ENCODE measurements at places on chromosomes 6 and 20. TPM values are rescaled to one million over a fixed set of nuclear protein-coding genes. Genes with fewer than 3 reads are reported as not detected.
A peak's percentile ranks its signal among the peaks of the same experiment; 100 is the strongest.

Gene SNX3
- total RNA-seq = 172 TPM

Gene BANF2
- total RNA-seq = not detected

Gene TNNC2
- total RNA-seq = 6.5 TPM

Gene CCM2L
- total RNA-seq = 13.8 TPM

Gene RAD21L1
- total RNA-seq = not detected

Gene UBD
- total RNA-seq = not detected

Gene SLC17A3
- total RNA-seq = not detected

Gene PMEPA1
- 21.0 TPM for total RNA-seq

DNA sequence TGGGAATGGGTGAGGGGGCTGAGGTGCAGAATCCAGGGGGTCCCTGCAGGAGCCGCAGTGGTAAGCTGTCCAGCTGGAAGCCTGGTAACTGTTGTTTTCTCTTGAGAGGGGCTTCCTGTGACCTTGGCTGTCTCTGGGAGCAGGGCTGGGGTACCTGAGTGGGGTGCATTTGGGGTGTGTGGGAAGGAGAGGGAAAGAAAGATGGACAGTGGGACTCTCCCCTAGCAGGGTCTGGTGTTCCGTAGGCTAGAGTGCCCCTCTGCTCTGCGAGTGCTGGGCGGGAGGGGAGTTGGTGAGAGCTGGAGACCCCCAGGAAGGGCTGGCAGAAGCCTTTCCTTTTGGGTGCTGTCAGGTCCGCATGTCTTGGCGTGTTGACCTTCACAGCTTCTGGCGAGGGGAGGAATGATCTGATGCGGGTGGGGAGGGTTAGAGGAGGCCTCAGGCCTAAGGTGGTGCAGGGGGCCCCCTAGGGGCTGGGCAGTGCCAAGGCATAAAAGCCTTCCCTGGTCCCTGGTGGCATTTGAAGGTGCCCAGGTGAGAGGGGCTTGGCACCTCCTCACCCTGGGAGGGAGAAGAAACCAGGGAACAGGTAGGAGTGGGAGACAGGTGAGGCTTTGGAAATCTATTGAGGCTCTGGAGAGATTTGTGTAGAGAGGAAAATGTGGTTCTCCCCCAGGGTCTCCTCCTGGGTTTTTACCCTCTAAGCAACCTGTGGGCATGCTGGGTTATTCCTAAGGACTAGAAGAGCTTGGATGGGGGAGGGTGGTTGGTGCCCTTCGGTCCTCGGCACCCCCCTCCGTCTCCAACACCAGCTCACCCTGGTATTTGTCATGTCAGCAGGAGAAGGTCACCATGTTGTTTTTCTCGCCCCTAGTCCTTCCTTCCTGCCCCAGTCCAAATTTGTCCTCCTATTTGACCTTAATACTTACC lies 3.3 kb downstream of the VEGFA start:
- H3K4me3 ChIP-seq = peak overlapping the region; percentile 86
- no peaks in the 10 kb centered on the region for H3K36me3 ChIP-seq
- no peak for DNase-seq
- no peaks in the 10 kb centered on the region for H3K4me1 ChIP-seq

- DNase-seq = no peak
- no peaks in the 10 kb centered on the region for H3K4me1 ChIP-seq
- H3K4me3 ChIP-seq = no peak overlapping the region
- H3K27me3 ChIP-seq = no peaks in the 10 kb centered on the region
- no peaks in the 10 kb centered on the region for H3K36me3 ChIP-seq
Observed at GRCh38 chr6:82720992-82721391, 344.6 kb downstream of the UBE3D start.

GRCh38 chr6:39296745-39297640 lies 17.2 kb downstream of the KCNK17 start:
- H3K4me3 ChIP-seq = no peak overlapping the region
- peaks cover 25% of the 10 kb centered on the region for H3K4me1 ChIP-seq
- no peaks in the 10 kb centered on the region for H3K36me3 ChIP-seq
- DNase-seq = peak; percentile 51
- peak overlapping the region; percentile 34 for H3K27ac ChIP-seq

DNA sequence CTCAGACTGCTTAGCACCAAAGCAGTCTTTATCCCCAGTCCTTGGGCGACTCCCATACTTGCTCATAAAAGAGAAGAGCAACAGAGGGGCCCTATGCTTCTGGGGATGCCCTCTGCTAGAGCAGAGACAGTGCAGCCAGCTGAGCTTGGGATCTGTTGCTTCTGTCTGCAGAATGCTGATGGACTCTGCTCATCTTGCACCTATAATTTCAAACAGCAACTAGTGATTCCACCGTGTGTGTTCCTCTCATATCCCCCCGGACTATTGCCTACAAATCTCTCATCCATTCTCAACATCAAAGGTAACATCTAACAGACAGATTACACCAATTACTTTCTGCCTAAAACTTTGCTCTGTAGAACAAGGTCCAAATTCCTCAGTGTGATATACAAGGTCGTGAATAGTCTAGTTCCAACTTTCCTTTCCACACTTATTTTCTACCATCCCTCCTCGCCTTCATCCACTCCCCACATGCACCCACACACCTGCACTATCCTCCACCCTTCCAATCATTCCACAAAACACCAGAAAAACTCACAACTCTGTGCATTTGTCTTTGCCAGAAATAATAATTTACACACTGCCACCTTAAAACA lies 62.6 kb downstream of the FRK start:
- H3K27me3 ChIP-seq = no peaks in the 10 kb centered on the region
- no peaks in the 10 kb centered on the region for H3K4me1 ChIP-seq
- DNase-seq = no peak
- no peaks in the 10 kb centered on the region for H3K36me3 ChIP-seq

GRCh38 chr6:117512987-117513573 lies 30.6 kb downstream of the DCBLD1 start:
- H3K27me3 ChIP-seq = no peaks in the 10 kb centered on the region
- DNase-seq = no peak
- no peaks in the 10 kb centered on the region for H3K4me1 ChIP-seq
- H3K4me3 ChIP-seq = no peak overlapping the region
- H3K36me3 ChIP-seq = peaks cover 12% of the 10 kb centered on the region

DNA sequence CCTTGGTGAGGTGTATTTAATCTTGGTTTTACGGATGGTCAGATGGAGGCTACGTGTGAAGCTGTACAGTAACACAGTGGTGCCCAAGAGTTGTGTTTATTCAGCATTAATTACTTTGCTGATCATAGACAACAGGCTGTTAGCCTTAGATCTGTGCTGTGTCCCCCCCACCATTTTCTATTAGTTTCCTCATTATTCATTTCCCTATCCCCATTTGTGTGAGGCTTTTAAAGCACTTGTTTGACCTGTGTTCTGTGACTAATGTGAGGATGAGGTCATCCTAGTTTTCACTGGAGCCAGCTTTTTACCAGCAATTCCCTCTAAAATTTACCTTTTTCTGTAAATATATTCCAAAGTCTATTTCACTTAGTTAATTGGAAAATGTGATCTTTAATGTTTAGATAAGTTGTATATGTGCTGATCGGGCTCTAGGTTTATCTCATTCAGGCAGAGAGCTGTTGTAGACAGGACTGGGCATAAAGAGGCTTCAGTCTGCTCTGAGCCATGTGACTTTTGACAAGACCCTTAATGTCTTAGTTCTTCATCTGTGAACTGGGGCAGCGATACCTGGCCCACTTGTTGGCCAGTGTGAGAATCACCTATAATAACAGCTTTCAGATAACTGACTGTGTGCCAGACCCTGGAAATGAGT lies 8.4 kb downstream of the MAPRE1 start:
- H3K27me3 ChIP-seq = no peaks in the 10 kb centered on the region
- no peak overlapping the region for H3K4me3 ChIP-seq
- no peak overlapping the region for H3K27ac ChIP-seq
- peaks cover 5% of the 10 kb centered on the region for H3K36me3 ChIP-seq

- no peaks in the 10 kb centered on the region for H3K27me3 ChIP-seq
- no peak for DNase-seq
- H3K36me3 ChIP-seq = no peaks in the 10 kb centered on the region
- H3K27ac ChIP-seq = no peak overlapping the region
- no peak overlapping the region for H3K4me3 ChIP-seq
- H3K4me1 ChIP-seq = peaks cover 4% of the 10 kb centered on the region
Observed at GRCh38 chr6:108684771-108685329, 124.1 kb downstream of the FOXO3 start.

GRCh38 chr6:67458265-67458664 lies 1176.8 kb upstream of the ADGRB3 start:
- DNase-seq = no peak
- no peaks in the 10 kb centered on the region for H3K27me3 ChIP-seq
- H3K27ac ChIP-seq = no peak overlapping the region
- no peak overlapping the region for H3K4me3 ChIP-seq
- no peaks in the 10 kb centered on the region for H3K36me3 ChIP-seq

DNA sequence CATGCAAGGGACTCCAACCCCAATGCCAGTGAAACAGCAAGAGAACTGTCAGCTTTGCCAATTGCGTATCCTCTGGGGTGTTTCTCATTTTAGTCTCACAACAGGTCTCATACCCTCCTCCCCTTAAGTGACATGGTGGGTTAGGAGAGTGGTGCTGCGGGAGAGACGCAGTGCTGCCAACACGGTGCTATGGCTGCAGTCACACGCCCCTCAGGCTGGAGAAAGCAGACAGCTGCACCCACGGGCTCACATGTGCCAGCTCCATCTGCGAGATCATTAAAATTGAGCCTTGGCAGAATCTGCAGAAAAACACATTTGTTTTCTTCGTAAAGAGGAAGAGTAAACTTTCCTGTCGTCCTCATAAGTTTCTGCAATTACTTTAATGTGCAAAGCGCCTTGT lies 114.7 kb downstream of the ANKRD60 start:
- H3K27me3 ChIP-seq = no peaks in the 10 kb centered on the region
- no peak for DNase-seq
- no peak overlapping the region for H3K27ac ChIP-seq
- H3K4me3 ChIP-seq = no peak overlapping the region
- no peaks in the 10 kb centered on the region for H3K4me1 ChIP-seq
- H3K36me3 ChIP-seq = no peaks in the 10 kb centered on the region

DNA sequence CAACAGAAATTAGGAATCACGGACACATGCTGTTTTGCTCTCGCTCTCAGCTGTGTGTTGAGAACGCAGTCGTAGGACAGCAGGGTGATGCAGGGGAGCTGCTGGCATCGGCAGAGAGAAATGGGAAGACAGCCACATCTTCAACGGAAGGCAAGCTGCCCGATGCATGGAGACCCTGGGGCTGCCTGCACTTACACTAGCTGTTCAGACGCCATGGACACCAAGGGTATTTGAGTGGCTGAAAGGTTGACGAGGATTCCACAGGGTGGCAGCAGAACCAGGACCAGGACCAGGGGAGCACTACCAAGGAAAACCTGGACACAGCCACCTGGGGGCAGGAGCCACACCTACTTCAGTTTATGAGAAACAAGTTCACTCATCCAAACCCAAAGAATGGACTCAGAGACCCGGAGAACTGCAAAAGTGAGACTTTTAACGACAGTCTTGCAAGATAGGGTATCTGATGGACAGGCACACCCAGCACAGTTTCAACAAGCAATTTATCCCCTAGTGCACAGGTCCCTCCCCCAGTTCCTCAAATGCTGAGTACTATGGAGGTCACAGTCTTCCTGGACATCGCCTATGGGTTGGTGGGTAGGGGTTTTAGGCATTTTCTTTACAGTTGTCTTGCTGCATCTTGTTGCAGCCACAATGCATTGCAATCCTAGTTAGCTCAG lies 56.3 kb upstream of the ENTPD6 start:
- H3K27me3 ChIP-seq = no peaks in the 10 kb centered on the region
- no peaks in the 10 kb centered on the region for H3K4me1 ChIP-seq
- no peak for DNase-seq

DNA sequence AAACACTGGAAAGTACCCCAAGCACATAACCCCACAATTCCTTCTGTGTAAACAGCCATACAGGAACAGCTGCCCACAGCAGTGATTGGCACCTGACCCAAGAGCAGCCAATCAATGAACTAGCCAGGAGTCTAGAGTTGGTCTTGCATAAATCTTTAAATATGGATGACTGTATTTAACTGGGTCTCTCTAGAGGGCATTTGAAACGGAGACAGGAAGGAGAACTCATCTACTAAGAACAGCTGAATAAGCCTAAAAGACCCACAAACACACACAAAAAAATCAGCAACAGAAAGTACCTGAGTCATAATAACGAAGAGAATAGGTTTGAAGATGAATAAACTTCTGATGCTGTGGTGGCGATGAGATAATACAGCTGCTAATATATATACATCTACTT lies 49.0 kb upstream of the ASF1A start:
- DNase-seq = no peak
- no peaks in the 10 kb centered on the region for H3K27me3 ChIP-seq
- H3K4me1 ChIP-seq = no peaks in the 10 kb centered on the region
- H3K4me3 ChIP-seq = no peak overlapping the region

GRCh38 chr6:30063315-30063714 lies 2.2 kb downstream of the POLR1H start:
- DNase-seq = no peak
- no peaks in the 10 kb centered on the region for H3K27me3 ChIP-seq
- H3K4me3 ChIP-seq = no peak overlapping the region

GRCh38 chr6:160462551-160463109 lies 114.5 kb downstream of the SLC22A3 start:
- DNase-seq = no peak
- no peak overlapping the region for H3K4me3 ChIP-seq
- peaks cover 5% of the 10 kb centered on the region for H3K4me1 ChIP-seq
- H3K36me3 ChIP-seq = no peaks in the 10 kb centered on the region

DNA sequence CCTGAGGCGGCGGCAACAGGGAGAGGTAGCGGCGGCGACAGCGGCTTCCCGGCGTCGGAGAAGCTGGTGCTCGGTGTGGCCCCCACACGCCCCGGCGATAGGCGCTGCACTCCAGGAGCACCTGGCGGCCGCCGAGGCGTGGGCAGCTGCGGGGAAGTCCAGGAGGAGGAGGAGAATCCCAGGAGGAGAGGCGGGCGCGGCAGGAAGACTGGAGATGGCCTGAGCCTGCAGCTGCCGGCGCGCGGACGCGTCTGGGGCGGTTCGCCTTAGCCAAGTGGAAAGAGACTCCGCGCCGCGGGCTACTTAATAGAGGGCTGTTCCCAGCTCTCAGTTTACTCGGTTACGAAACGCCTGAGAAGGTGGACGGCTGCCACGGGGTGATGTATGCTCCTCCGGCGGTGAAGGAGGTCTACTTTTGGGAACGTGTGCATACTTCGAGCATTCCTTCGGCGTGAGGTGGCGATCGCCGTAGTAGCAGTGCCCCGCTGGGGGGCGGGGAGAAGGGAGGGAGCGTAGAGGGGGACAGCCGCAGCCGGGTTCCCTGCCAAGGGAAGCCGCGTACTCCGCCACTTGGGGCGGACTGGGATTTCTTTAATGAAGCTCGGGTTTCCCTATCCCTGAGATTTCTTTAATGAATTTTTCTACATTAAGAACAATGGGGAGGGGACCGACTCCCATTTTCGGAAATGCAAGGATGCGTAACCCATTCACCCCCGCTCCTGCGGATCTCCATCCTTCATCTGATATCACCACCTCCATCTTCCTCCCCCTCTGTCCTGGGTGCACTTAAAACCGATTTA lies at the start of gene COL12A1:
Gene COL12A1, minus strand, starts transcription at position 278 of the 800 bp plus-strand sequence. CDS start 3,261 bp downstream, outside the sequence.
- peak; percentile 94 for DNase-seq
- H3K27me3 ChIP-seq = no peaks in the 10 kb centered on the region
- peak within 1 kb of the TSS; percentile 64 for H3K4me3 ChIP-seq
- peaks cover 22% of the 10 kb centered on the region for H3K4me1 ChIP-seq

Measured in tibial nerve (tissue), 4 donors.